ENCODE measurements at places on chromosomes 3 and 15.

DNA sequence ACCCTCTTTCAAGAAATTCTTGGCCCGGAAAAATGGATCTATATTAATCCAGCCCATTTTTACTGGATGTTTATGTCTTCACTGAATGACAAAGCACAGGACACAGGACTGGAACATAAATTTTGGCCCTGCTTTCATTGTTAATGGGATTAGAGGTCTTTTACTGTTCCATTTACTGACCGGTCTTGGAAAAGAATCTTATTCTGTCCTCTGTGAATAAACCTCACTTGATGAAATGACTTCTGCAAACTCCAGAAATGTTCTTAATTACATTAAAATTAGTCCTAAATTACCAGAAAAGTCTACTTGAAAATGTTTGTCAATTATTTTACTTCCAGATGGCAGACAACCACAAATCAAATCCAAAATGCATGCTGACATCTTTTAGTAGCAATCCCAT is 79.3 kb upstream of the SLC24A5 start:
- no peak for DNase-seq

- DNase-seq = no peak
Measured at GRCh38 chr3:56456117-56456516, 12.2 kb downstream of the ERC2 start.

DNA sequence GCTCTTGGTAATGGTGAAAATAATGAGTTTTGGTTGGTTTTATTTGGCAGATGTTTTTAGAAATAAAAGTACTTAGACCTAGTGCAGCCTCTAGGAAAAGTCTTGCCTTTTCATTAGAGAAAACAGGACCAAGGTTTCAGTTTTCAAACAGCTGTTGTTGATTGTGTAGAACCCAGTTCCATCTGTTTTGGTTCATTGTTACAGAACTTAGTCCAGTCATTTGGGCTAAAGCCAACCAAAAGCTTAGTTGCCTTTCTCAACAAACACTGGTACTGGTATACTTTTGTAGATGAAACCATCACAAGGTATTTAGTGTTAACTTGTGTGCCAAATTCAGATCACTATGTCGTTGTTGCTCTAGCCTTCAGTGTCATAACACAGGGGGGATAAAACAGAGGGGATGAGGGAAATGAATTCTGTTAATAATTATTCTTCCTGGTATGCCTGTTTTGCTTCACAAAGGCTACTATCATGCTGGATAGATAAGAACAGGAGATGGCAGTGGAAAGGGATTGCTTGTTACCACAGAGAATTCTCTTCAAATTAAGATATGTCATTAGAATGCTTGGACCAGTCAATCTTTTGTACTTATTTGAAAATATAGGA is 12.6 kb upstream of the APH1B start:
- no peak for DNase-seq

DNA sequence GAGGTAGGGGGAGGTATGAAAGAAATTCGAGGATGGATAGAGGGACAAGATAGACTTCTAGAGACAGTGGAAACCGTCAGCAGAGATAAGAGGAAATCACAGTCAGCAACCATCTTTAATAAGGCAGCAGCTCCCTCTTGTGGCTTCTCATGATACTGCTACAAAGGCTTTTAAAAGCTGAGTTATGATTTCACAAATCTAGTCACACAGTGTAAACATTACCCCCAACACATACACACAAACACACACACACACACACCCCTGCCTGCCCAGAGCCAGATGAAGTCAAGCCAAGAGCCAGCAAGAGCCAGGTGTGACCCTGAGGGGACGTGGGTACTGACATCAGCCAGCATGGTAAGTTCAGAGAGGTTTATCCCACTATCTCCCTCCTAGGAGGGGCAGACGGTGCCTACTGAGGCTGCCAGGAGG is 18.9 kb upstream of the TGM5 start:
- DNase-seq = peak; percentile 61

- no peak for DNase-seq
Measured at GRCh38 chr3:71890356-71890931, 105.5 kb upstream of the PROK2 start.

- DNase-seq = no peak
Measured at GRCh38 chr15:58770519-58770856, 614 bp upstream of the MINDY2 start.

DNA sequence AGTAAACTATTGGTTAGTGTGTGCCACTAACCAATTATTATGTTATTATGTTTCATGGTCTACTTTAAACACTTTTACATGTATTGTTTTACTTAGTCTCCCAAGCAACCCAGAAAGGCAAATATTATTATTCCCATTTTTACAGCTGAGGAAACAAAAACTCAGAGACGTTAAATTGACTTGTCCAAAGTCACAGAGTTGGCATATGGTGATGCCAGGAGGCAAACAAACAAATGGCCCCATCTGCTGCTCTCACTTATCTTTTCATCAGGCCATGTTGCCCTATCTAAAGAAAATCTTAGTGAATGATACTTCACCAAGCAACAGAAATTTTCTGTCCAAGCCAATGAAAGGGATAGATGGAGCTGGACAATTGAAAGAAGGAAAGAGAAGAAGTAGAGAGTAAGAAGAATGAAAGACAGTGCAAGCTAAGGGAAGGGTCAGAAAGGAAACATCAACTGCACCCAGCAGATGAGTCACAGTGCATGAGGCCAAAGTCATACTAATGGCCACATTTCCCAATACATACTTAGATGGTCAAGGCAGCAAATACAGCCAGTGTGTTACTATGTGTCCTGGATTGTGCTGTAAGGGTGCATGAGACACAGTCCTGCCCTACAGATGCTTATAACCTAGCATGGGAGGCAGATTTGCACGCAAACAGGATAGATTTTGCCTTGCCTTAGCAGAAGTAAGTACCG is 266.9 kb downstream of the KCNMB2 start:
- DNase-seq = no peak

- DNase-seq = no peak
Measured at GRCh38 chr3:22988566-22988965, 214.6 kb upstream of the UBE2E2 start.

DNA sequence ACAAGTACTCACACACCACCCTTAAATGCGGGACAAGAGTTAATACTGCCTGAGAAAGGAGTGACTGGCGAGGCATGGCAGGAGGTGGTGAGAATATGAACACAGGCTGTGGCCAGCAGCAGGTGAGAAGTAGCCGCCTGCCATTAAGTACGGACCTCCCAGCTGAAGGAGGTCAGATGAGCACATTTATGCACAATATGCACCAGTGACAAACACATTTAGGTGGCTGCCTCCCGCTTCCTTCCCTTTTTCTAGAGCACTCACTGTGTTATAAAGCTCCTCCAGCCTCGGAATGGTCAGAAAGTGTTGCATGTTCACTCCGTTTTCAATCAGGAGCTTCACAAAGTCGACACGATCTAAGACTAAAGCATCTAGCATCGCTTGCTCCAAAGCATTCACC is 52.4 kb downstream of the TRPM1 start:
- no peak for DNase-seq

GRCh38 chr3:50374363-50375257 is 15.3 kb upstream of the TMEM115 start:
- DNase-seq = no peak

DNA sequence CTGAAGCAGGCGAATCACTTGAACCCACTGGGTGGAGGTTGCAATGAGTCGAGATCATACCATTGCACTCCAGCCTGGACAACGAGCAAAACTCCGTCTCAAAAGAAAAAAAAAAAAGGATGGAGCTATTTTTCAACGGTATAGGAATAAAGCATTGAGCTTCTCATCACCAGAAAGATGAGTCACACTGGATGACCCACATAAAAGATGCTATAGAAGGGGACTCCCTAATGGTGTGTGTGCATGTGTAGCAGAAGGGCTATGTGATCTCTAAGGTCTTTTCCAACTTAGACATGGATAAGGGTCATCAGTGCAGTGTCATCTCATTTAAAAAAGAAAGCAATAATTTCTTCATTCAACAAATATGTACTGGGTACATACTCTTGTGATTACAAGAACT is 476.0 kb downstream of the MFSD1 start:
- no peak for DNase-seq

GRCh38 chr3:180250172-180250571 is 213.4 kb upstream of the PEX5L start:
- no peak for DNase-seq

DNA sequence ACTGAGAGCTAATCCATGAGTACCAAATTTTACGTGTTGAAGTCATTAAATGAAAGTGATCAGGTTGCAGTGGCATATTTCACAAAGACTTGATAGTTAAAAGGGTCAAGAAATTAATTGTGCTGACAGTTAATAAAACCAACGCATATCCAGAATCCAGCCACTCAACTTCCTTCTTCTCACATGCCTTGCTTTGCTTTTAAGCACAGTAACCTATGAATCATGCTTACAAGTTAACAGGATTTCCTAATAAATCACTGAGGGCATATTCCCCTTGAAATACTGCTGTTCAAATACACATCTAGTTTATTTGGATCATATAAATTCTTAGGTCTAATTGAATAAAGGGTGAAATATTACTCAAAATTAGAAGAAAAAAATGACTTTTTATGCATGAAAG is 801.5 kb upstream of the EPHA6 start:
- DNase-seq = no peak

GRCh38 chr3:194572944-194573491 is 60.2 kb downstream of the TMEM44 start:
- DNase-seq = no peak

GRCh38 chr15:82768414-82769054 is 37.3 kb downstream of the FSD2 start:
- DNase-seq = no peak

- DNase-seq = no peak
Measured at GRCh38 chr15:101001796-101002195, 82.6 kb downstream of the LRRK1 start.

DNA sequence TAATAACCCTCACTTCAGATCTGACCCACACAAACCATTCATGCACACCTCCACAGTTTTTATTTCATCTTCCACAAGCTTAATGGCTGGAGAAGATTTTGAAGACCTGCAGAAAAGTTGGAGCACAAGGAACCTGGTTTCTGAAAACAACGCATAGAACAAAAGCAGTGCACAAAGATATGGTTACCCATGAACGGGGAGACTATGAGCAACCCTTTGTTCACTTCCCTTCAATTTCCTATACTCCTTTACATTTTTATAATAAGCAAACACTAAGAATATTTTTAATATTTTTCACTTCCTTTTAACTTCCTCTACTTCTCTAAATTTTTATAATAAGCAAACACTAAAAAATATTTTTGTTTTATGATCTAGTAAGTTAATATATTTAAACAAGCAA is 103.5 kb upstream of the UBE2E2 start:
- DNase-seq = no peak

DNA sequence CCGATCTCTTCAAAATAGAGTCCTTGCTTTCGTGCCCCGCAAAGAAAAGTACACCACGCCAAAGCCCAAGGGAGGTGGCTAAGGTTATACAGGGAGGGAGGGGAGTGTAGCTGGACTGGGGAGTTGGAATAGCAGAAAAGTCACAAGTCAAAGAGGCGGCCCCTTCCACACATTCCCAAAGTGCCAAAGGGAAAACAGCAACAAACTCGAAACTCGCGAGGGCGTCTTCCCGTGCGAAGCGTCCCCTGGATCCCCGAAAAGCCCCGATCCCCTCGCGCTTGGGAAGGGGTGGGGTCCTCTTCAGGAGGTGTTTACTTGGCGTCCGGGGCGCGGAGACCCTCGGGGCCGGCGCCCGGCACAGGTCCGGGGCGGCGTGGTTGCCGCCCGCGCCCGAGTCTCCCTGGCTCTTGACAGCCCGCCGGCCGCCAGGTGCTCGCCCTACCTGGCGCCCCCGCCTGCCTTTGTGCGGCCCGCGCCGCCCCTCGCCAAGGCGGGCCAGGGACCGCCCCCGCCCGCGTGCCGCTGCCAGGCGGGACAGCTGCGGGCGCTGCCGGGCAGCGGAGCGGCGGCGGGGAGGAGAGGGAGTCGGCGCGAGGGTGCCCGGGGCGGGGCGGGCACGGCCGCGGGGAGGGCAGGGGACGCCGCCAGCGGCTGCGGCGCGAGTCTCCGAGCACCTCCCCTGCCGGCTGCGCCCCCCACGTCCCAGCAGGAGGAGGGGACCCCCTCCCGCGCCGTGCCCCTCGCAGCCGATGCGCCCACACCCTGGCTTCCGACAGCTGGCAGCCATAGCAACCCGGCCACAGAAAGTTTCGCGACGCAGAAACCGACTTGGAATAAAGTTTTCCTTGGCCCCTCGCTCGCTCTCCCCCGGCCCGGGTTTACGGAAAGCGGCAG is 966 bp downstream of the MYO1E start:
- DNase-seq = no peak

DNA sequence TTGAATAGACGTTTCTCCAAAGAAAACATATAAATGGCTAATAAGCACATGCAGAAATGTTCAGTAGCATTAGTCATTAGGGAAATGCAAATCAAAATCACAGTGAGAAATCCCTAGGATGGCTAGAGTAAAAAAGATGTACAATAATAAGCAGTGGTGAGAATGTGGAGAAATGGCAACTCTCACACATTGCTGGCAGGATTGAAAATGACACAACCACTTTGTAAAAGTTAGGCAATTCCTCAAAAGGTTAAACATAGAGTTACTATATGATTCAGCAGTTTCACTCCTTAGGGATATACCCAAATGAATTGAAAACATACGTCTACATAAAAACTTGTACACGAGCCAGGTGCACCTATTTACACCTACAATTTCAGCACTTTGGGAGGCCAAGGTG is 108.7 kb downstream of the ITPR1 start:
- DNase-seq = no peak

DNA sequence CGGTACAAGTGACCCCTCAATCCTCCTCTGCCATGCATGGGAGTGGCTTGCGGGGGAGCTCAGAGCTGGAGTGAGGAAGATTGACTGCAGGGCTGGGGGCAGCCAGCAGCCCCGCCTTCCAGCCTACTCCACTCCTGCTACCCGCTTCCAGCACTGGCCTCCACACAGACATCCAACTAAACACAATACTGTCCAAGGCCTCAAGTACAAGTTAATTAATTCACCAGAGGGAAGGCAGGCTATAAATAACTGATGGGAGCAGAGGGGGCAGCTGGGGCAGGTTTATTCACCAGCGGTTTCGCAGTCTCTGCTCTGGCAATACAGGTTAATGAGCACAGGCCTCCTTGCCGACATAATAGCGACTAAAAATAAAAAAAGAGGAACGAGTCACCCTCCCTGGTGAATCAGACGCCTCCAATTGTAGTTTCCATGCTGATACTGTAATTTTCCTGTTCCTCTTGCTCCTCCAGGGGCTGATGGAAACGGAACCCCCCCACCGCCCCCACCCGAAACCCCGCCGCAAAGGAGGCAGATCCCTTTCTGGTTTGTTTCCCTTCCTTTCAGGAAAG is 166.4 kb upstream of the TLE3 start:
- no peak for DNase-seq

DNA sequence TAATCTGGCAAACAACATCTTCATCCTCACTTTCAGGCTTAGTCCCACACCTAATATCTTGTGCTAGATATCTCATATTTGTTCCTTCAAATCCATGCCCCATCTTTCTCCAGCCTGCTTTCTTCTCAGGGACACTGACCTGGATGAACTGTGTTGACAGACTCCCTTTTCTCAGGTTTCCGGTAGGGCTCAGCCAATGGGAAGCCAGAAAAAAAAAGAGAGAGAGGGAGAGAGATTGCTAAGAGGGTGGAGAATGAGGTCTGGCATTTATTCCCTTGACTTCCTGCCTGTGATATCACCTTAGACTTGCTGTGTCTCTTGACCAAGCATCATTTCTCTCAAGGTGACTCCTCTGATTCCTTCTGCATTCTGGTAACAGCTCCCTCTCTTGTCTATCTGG is 145.6 kb upstream of the ABI3BP start:
- DNase-seq = no peak

- no peak for DNase-seq
Measured at GRCh38 chr15:31367730-31368344, 41.2 kb downstream of the KLF13 start.
